ENCODE measurements at places on chromosomes 11 and 22.

GRCh38 chr11:94515398-94515797, 3.1 kb downstream of the C11orf97 start:
- no peak for DNase-seq

DNA sequence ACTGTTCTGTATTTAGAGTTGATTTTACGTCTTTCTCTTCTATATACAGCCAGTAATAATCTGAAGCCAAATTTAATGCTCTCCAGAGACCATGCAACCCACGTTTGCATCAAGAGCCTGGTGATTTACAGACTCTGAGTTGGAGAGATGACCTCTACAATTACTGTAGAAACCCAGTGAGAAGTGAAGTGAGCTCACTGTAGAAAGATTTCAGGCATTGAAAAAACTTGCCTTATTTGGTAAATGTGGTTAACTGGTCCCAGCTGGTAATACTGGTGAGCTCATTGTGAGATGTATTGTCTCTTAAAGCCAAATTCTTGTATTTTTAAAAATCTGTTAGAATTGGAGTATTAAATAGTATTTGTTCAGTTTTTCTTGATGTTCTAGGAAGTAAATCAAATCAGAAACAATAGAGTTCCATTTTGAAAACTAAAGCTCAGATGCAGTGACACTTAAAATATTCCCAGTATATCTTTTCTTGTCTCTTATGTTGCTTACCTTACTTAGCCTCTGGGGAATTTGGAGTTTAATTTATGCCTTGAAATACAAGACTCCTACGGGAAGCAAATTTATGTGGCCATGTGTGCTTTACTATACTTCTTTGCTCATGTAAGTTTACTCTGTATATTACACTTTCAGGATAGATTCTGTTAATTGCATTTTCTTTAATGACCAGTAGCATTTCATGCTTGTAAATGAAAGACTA, 189.9 kb downstream of the ARHGAP42 start:
- DNase-seq, result no peak

DNA sequence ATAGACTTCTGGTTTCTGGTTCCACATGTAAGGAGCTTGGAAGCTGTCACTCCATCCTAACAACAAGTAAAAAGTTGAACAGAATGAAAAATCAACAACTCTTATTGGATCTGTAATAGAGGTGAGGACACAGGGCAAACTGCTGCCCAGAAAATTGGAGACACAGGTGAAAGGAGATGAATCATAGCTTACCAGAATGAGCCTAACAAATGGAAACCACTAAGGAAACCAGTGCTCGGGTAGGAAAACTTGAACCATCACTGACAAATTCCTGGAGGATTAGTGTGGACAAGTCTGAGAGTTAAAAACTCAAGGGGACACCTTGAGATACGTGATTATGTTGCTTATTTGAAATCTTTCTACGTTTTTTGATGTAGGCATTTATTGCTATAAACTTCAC, 52.1 kb downstream of the GDPD4 start:
- no peak for DNase-seq

DNA sequence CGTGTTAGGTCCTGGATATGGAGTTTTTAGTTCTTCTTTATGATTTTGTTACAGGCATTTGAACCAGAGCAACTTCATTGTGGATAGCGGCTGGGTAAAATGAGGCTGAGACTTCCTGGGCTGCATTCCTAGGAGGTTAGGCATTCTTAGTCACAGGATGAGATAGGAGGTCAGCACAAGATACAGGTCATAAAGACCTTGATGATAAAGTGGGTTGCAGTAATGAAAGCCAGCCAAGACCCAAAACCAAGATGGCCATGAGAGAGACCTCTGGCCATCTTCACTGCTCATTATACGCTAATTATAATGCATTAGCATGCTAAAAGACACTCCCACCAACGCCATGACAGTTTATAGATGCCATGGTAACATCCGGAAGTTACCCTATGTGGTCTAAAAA, 23.4 kb upstream of the CLMP start:
- DNase-seq, result no peak

DNA sequence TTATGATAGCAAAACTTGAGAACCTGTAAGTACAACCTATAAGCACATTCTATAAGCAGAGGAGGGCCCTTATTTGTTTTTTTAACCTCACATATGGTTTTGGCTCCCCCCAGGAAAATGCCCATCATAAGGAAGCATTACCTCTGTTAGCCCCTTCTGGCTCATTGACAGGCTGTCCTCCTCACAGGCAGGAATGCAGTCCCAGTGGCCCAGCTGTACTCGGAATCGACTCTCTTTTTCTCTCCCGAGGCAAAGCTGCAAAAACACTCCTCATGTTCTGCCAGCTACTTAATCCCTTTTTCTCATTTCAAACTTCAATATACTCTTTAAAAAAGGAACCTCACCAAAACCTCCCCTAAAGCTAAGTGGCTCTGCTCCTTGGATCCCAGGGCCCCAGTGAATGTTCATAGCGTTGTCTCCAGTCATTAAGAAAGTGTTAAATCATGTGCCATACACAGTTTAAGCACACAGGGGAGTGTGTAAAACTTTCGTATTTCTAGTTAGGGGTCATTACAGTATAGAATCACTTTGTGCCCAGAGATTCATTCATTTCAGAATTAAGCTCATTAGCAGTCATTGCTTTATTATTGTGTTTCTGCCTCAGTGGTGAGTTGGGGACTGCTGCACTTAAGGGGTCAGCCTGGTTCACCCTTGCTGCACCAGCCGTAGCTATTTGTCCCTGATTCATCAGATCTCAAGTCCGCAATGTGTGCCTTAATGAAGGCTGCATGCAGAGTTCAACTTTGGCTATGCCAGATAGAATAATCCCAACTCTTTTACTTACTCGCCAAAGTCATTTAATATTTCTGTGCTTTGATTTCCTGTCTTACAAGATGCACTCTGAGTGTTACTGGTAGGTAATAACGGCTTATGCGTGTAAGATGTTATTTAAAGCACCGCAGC, 57.6 kb downstream of the JRKL start:
- DNase-seq, result no peak

- no peak for DNase-seq
These were observed 344.3 kb downstream of the AASDHPPT start for GRCh38 chr11:106421676-106422292.

DNA sequence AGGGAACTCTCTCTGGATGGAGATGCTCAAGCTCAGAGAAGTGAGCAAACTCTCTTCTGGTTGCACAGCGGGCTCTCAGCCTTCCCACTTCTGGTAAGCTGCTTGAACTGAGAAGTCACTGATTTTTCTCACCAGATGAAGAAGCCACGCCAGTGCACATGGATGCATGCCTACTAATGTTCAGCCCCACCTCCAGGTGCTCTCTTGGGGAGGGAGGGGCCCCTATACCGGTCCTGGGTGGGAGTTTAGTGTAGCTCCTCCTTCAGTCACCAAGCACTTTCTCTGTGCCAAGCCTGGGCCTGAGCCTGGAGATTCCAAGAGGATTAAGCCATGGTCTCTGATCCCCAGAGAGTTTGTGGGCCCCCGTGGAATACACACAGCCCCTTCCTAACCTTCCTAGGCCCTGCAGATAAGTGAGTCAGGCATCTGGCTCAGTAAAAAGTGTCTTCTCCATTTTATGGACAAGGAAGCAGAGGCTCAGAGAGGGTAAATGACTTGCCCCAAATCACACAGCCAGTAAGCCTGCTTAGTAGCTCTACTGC, 142.2 kb downstream of the ST3GAL4 start:
- no peak for DNase-seq

DNA sequence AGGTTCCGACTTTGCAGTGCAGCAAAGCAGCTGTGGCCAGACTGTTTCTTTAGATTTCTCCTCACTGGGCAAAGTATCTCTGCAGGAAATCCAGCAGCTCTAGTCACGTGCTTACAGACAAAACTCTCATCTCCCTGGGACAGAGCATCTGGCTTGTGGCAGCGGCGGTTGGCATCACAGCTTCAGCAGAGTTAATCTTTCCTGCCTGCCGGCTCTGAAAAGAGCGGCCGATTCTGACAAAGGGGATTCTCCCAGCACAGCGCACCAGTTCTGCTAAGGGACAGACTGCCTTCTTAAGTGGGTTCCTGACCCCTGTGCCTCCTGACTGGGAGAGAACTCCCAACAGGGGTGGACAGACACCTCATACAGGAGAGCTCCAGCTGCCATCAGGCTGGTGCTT, 1357.3 kb upstream of the TENM4 start:
- no peak for DNase-seq

- no peak for DNase-seq
These were observed 24.7 kb upstream of the B3GAT1 start for GRCh38 chr11:134436781-134437180.

DNA sequence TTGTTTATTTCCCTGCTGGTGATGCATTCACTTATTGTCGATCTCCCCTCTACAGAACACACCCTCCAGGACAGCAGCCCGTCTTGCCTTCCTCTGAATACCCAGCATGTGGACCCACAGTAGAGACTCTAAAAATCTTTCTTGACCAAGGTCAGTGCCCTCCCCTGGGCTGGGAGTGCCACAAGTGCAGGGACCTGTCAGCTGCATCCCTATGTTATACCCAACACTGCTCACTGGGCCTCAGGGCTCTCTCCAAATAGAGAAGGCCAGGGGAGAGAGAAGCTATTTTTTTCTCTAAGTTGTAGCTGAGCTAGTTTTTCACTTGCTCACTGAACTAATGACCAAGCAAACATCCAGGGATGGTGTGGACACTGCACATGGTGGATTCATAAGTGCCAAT, 9.8 kb downstream of the KCNJ1 start:
- no peak for DNase-seq

GRCh38 chr11:66643745-66644437, 5.4 kb downstream of the RBM4 start:
- DNase-seq, result no peak

- DNase-seq, result no peak
These were observed 13.4 kb downstream of the OR51B4 start for GRCh38 chr11:5288108-5288905.

GRCh38 chr11:46149826-46150225, 28.6 kb upstream of the PHF21A start:
- no peak for DNase-seq

- DNase-seq, result no peak
These were observed 1.6 kb downstream of the C1QTNF6 start for GRCh38 chr22:37186228-37186996.

- no peak for DNase-seq
These were observed at the start of gene OR2AG2 for GRCh38 chr11:6771926-6772893. OR2AG2 (minus strand) TSS chr11:6771976; CDS start chr11:6768957, 3,019 bp downstream.

GRCh38 chr11:13225038-13226001, 52.3 kb upstream of the BMAL1 start:
- no peak for DNase-seq

- no peak for DNase-seq
These were observed 161.4 kb downstream of the AASDHPPT start for GRCh38 chr11:106238704-106239360.

- DNase-seq, result no peak
These were observed 1304.6 kb upstream of the TENM4 start for GRCh38 chr11:80745416-80745815.

- no peak for DNase-seq
These were observed 31.5 kb downstream of the PTPRJ start for GRCh38 chr11:48011798-48012391.

- DNase-seq, result no peak
These were observed at the start of gene CLMP for GRCh38 chr11:123195188-123196059. CLMP (minus strand) TSS chr11:123195248; CDS start chr11:123194940, 308 bp downstream.

- no peak for DNase-seq
These were observed 104.9 kb downstream of the ADAMTS15 start for GRCh38 chr11:130553306-130553705.

- no peak for DNase-seq
These were observed 163.0 kb upstream of the CCDC179 start for GRCh38 chr11:23023319-23023718.

- no peak for DNase-seq
These were observed 17.6 kb downstream of the MYH9 start for GRCh38 chr22:36369922-36370791.

GRCh38 chr11:65712633-65713076, 603 bp downstream of the KAT5 start:
- no peak for DNase-seq

GRCh38 chr11:85815186-85815931, 4.4 kb upstream of the SYTL2 start:
- DNase-seq, result no peak

DNA sequence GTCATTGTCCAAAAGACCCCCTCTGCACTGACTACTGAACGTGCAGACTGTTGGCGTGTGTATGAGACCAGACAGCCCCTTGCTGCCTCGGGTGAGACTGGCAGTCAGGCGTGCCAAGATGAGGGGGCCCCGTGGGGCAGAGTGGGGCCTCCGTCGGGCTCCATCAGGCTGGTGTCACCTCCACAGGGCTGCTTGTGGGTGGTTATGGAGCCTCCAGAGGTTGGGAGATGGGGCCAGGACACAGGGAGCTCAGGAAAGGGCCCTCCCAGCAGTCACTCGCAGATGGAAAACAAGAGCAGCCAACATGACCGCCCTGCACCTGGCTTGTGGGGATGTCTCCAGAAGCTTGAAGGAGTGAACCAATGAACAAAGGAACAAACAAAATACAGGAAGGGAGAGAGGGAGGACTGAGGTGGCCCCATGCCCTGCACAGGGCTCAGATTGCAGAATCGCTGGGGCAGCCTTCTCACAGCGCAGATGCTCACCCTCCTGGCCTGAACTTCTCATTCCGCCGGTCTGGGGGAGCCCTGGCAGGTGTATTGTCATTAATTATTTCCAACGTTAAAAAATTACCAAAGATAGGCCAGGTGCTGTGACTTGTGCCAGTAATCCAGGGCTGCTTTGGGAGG, 5.5 kb upstream of the PHLDA2 start:
- no peak for DNase-seq

- no peak for DNase-seq
These were observed 8.8 kb downstream of the H19 start for GRCh38 chr11:1988667-1989317.

GRCh38 chr22:19385221-19385906, 46.2 kb downstream of the HIRA start:
- DNase-seq, result no peak

- no peak for DNase-seq
These were observed 17.9 kb downstream of the MUC5B start for GRCh38 chr11:1240771-1241170.

DNA sequence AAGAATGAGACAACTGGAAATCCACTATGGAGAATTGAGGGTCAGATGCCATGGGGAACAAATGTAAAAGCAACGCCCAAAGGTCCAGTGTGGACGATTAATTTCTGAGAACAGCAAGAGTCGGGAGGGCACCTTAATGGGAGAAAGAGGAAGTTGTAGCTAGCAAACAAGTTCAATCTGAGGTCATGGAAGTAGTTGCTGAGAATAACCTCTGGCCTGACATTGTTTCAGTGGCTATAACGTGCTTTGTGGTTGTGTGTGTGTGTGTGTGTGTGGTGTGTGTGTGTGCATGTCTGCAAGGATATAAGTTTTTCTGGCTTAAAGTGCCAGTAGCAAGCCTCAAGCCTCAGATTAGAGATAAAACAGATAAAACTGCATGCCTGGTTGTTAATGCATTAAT, 1630.1 kb upstream of the TENM4 start:
- DNase-seq, result no peak

- DNase-seq, result peak; percentile 79
These were observed 7.2 kb downstream of the KCNK7 start for GRCh38 chr11:65588199-65589054.
